ENCODE measurements at places on chromosomes 11 and 22. TPM values are rescaled to one million over a fixed set of nuclear protein-coding genes. Genes with fewer than 3 reads are reported as not detected.

- no peak for DNase-seq
- H3K4me1 ChIP-seq, result 0 out of 2 replicates have a peak, but pooled peaks cover 4% of the 10 kb centered on the region
- H3K36me3 ChIP-seq, result no peaks in the 10 kb centered on the region
- no peaks in the 10 kb centered on the region for H3K27me3 ChIP-seq
- H3K4me3 ChIP-seq, result no peak overlapping the region
These were observed 1.3 kb downstream of the PARVG start for GRCh38 chr22:44181912-44182587.

- no peak overlapping the region for H3K4me3 ChIP-seq
- peaks cover 28% of the 10 kb centered on the region for H3K4me1 ChIP-seq
- peak overlapping the region; percentile 7 for H3K27ac ChIP-seq
- peaks cover 18% of the 10 kb centered on the region for H3K36me3 ChIP-seq
- peak; percentile 23 for DNase-seq
- H3K27me3 ChIP-seq, result no peaks in the 10 kb centered on the region
These were observed 11.6 kb downstream of the PISD start for GRCh38 chr22:31650391-31650790.

PYGM gene
- 1.5 TPM for polyA plus RNA-seq

OR51B4 gene
- not detected for polyA plus RNA-seq

DDTL gene
- 3.3 TPM for polyA plus RNA-seq

Data from GM23338 (cell line).